HFFc6 (cell line): ENCODE measurements at places on chromosomes 13 and 19. TPM values are rescaled to one million over a fixed set of nuclear protein-coding genes. Genes with fewer than 3 reads are reported as not detected.

DNA sequence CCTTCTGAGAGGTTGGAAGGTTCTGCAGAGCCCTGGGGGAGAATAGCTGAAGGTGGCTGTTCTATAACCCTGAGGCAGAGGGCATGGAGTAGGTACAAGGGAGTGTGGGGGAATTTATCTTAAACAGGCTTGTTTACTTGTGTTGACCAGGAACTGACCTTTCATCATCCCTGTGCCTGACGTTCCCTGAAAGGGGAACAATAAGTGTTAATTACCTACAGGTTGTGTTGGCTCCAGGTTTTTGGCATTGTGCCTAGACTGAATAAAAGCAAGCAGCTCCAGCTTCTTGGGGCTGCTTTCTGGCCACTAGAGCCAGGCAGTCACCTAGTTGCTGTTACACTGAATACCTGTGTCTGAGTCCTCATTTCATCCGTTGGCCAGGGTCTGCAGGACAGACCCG is 60.0 kb downstream of the ZNF627 start:
- H3K4me3 ChIP-seq: no peak overlapping the region
- DNase-seq: no peak
- no peaks in the 10 kb centered on the region for H3K4me1 ChIP-seq
- no peak overlapping the region for H3K27ac ChIP-seq

DNA sequence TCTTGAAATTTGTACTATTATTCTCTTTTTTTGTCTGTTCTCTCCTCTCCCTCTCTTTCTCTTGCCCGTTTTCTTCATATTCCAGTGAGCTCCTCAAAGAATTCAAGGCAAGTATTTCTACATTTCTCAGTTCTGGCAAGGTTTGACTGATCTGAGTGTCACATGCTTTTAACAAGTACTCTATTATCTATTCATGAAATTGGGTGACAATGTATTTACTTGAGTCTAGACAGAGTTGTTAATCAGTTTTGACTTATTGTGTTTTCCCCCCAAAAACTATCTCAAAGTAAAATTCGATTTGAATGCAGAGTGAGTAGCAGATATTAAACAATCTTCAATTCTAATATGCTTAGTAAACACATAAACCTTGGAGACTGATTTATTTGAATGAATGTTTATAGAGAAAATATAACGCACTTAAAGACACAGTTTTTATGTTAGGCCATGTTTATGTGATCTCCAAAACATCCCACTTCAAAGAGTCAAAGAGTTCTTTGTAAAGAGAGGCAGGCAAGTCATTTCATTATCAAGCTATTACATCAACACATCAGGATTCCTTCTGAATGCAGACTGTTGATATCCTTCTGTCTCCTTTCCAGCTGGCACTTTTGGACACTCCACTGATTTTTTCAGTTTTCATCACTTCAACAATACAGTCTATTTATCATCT is 166.6 kb downstream of the SLITRK6 start:
- no peaks in the 10 kb centered on the region for H3K27me3 ChIP-seq
- no peak overlapping the region for H3K4me3 ChIP-seq
- no peaks in the 10 kb centered on the region for H3K36me3 ChIP-seq
- peaks cover 25% of the 10 kb centered on the region for H3K4me1 ChIP-seq
- no peak for DNase-seq

GRCh38 chr13:78714717-78715116 is 55.8 kb upstream of the OBI1 start:
- H3K27me3 ChIP-seq: no peaks in the 10 kb centered on the region; the same call in 1 of the 2 replicates
- no peak overlapping the region for H3K27ac ChIP-seq
- DNase-seq: no peak
- no peaks in the 10 kb centered on the region for H3K36me3 ChIP-seq
- H3K4me1 ChIP-seq: no peaks in the 10 kb centered on the region
- no peak overlapping the region for H3K4me3 ChIP-seq

The FBXO17 gene
- 17.7 to 19.5 TPM (median 18.3 TPM) in 3 replicates for total RNA-seq

The KPTN gene
- 12.0 and 14.1 TPM in 2 replicates for total RNA-seq

GRCh38 chr19:3153286-3154230 is 17.7 kb downstream of the GNA15 start:
- no peaks in the 10 kb centered on the region for H3K27me3 ChIP-seq
- no peak overlapping the region for H3K4me3 ChIP-seq
- no peaks in the 10 kb centered on the region for H3K4me1 ChIP-seq
- H3K36me3 ChIP-seq: peaks cover 5% of the 10 kb centered on the region
- H3K27ac ChIP-seq: no peak overlapping the region
- no peak for DNase-seq

The LILRA2 gene
- total RNA-seq: not detected in 3 replicates

The ZNF8 gene
- total RNA-seq: 4.2 to 5.1 TPM (median 4.8 TPM) in 3 replicates

The ELSPBP1 gene
- total RNA-seq: not detected in 3 replicates

The AZU1 gene
- total RNA-seq: not detected in 3 replicates

- H3K4me1 ChIP-seq: peaks cover 21% of the 10 kb centered on the region
- no peak overlapping the region for H3K4me3 ChIP-seq
- H3K36me3 ChIP-seq: no peaks in the 10 kb centered on the region
- DNase-seq: peak; percentile 49
Observed at GRCh38 chr19:51546650-51547396, 15.4 kb upstream of the SIGLEC6 start.

DNA sequence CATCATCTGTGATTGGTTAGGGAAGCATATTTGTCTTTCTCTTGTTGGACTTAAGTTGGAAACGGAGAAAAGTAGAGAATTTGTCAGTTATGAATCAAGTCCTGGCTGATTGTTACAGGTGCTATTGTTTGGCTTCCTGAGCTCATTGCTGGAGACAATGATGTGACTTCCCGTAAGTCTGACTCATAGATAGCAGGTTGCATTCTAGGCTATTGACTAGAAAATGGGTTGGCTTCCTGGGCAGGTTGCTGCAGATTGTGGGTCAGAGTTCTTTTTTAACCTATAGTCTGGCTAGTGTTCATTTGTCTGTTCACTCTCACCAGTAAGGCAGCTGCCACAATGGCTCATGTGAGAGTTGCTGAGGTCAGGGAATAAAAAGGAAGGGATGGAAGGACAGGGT is 101.5 kb downstream of the CCNA1 start:
- no peaks in the 10 kb centered on the region for H3K4me1 ChIP-seq
- H3K27ac ChIP-seq: no peak overlapping the region
- H3K36me3 ChIP-seq: no peaks in the 10 kb centered on the region

The CEACAM7 gene
- not detected in 3 replicates for total RNA-seq

- H3K4me3 ChIP-seq: no peak overlapping the region
- DNase-seq: no peak
- H3K27ac ChIP-seq: no peak overlapping the region
- no peaks in the 10 kb centered on the region for H3K4me1 ChIP-seq
- H3K27me3 ChIP-seq: peaks cover 39% of the 10 kb centered on the region
- H3K36me3 ChIP-seq: no peaks in the 10 kb centered on the region
Observed at GRCh38 chr13:51218626-51219025, 3.6 kb upstream of the FAM124A start.

DNA sequence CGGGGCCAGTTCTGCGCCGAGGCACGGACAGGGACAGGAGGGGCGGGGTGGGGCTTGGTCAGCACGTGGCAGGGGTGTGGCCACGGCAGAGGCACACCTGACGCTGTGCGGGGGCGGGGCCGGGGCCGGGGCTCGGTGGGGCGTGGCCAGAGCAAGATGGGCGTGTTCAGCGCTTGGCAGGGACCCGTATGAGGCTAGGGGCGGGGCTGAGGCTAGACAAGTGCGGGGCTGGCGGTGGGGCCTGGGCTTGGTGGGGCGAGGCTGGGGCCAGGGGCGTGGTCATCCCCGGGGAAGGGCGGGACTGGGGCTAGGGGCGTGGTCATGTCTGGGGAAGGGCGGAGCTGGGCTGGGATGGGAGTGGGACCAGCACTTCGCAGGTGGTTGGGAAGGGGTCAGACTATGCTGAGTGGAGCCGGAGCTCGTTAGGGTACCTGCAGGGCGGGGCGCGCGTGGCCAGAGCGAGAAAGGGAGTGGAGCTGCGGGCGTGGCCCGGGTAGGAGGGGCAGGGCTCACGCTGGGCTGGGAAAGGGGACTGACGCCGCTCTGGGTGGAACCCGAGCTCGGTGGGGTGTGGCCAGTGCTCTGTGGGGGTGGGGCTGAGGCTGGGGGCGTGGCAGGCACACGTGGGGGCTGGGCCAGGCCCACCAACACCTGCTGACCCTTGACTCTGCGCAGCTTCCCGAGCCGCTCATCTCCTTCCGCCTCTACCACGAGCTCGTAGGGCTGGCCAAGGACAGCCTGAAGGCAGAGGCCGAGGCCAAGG is 12.8 kb downstream of the POLR2E start:
- H3K4me1 ChIP-seq: no peaks in the 10 kb centered on the region
- no peak overlapping the region for H3K27ac ChIP-seq
- no peak for DNase-seq
- H3K27me3 ChIP-seq: no peaks in the 10 kb centered on the region
- no peak overlapping the region for H3K4me3 ChIP-seq

GRCh38 chr19:42563352-42564210 is 31.1 kb downstream of the CEACAM8 start:
- peaks cover 25% of the 10 kb centered on the region for H3K27me3 ChIP-seq
- no peaks in the 10 kb centered on the region for H3K36me3 ChIP-seq
- peak; percentile 49 for DNase-seq
- H3K4me3 ChIP-seq: no peak overlapping the region
- H3K4me1 ChIP-seq: no peaks in the 10 kb centered on the region

The SNRPA gene
- total RNA-seq: 78.5 to 110 TPM (median 104 TPM) in 3 replicates

DNA sequence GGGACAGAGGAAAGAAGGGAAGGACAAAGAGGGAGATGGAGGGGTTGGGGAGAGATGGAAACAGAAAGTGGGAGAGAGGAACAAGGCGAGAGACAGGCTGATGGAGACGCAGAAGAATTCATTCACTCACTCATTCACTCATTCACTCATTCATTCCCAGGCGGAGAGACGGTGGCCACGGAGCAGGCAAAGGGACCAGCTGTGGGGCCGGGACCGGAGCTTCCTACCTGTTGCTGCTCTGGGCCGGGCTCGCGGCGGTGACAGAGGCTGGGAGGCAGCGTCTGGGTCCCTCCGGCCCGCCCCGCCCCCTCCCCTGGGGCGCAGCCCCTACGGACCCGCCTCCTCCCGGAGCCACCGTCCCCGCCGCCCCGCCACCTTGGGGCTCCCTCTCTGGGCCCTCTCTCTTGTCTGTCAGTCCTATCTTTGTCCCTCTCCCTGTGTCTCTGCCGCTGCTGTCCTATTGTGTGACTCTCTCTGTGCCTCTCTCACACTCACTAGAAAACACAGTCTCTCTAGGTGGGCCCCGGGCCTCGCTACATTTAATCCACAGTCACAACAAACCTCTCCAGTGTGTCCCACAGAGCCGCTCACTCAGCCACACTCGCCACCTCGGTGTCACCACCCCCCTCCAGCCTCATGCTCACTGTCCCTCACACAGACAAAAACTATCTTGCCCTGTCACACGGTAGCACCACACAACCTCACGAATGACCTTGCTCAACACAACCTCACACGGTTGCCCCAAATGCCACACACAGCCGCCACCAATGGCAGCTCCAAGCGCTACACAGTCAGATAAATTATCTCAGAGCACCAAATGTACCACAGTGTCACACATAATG is at the start of gene GNG8:
TSS of gene GNG8 (minus strand) at position 283 of the 842 bp plus-strand sequence. CDS start 1,520 bp downstream, outside the sequence.
- H3K4me3 ChIP-seq: no peak within 1 kb of the TSS
- H3K27ac ChIP-seq: no peak within 1 kb of the TSS
- peaks cover 22% of the 10 kb centered on the region for H3K4me1 ChIP-seq
- no peaks in the 10 kb centered on the region for H3K36me3 ChIP-seq

The KLK2 gene
- not detected in 3 replicates for total RNA-seq

- no peak for DNase-seq
- no peak overlapping the region; the same call in 1 of the 2 replicates for H3K4me3 ChIP-seq
- H3K4me1 ChIP-seq: peaks cover 95% of the 10 kb centered on the region
- no peaks in the 10 kb centered on the region; the same call in 1 of the 2 replicates for H3K27me3 ChIP-seq
Observed at GRCh38 chr13:29576581-29576980, 18.9 kb downstream of the SLC7A1 start.

- H3K27ac ChIP-seq: peak overlapping the region; percentile 97
- no peaks in the 10 kb centered on the region; the same call in 1 of the 2 replicates for H3K27me3 ChIP-seq
- H3K4me3 ChIP-seq: peak overlapping the region; percentile 80
- peak; percentile 93 for DNase-seq
Observed at GRCh38 chr13:28753208-28753892, 34.6 kb upstream of the SLC46A3 start.

- no peak overlapping the region for H3K27ac ChIP-seq
- peaks cover 31% of the 10 kb centered on the region for H3K27me3 ChIP-seq
- H3K36me3 ChIP-seq: no peaks in the 10 kb centered on the region
- no peaks in the 10 kb centered on the region for H3K4me1 ChIP-seq
Observed at GRCh38 chr19:5424192-5424973, 30.8 kb upstream of the ZNRF4 start.

The ERICH6B gene
- not detected in 3 replicates for total RNA-seq

GRCh38 chr19:10120538-10121189 is 965 bp upstream of the EIF3G start:
- peaks cover 13% of the 10 kb centered on the region for H3K27me3 ChIP-seq
- peaks cover 18% of the 10 kb centered on the region for H3K36me3 ChIP-seq
- H3K4me1 ChIP-seq: peaks cover 24% of the 10 kb centered on the region
- H3K4me3 ChIP-seq: peak overlapping the region; percentile 84
